ENCODE measurements at places on chromosomes 1 and 21. TPM values are rescaled to one million over a fixed set of nuclear protein-coding genes. Genes with fewer than 3 reads are reported as not detected.

The NSL1 gene
- total RNA-seq, result 41.7 TPM

The HP1BP3 gene
- total RNA-seq, result 322 TPM

The CD164L2 gene
- total RNA-seq, result not detected

The PALMD gene
- total RNA-seq, result 63.3 TPM

The CYP4A11 gene
- not detected for total RNA-seq

The ASCL5 gene
- total RNA-seq, result not detected

The WLS gene
- 50.8 TPM for total RNA-seq

The GPR52 gene
- total RNA-seq, result 0.33 TPM

The AMY1B gene
- total RNA-seq, result not detected

The DENND2D gene
- total RNA-seq, result 2.6 TPM

GRCh38 chr1:6448749-6449631, 17.0 kb downstream of the TNFRSF25 start:
- peak; percentile 36 for DNase-seq

DNA sequence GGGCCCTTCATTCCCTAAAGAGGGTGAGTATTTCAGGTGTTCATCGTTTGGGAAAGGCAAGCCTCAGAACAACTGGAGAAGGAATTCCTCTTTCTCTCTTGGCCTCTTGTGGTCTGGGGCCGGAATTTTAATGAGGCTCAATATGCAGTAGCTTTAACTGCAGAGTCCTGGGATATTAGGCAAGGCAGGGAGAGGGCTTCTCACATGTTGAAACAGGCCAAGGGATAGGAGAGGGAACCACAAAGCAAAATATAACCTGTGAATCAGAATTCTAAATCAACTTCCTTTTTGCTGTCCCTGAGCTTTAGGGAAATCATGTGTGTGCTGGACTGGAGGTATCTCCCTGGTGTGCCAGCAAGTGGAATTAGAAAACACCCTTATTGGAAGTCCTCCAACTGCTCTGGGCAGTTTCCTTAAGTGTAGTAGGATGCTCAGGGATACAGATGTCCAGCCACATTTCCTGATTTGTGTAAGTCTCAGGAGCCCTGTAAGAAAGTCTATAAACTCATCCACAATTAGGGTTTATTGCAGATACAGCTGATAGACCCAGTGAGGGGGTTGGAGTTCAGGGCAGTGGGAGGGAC, 215.8 kb upstream of the ZRANB2 start:
- no peak for DNase-seq

- peak; percentile 25 for DNase-seq
These were observed 130.5 kb downstream of the RASAL2 start for GRCh38 chr1:178224358-178224757.

- no peak for DNase-seq
These were observed 169.7 kb downstream of the PBX1 start for GRCh38 chr1:164728719-164729118.

- DNase-seq, result peak; percentile 58
These were observed 76.3 kb downstream of the NPHP4 start for GRCh38 chr1:5915587-5916571.

GRCh38 chr1:39822146-39822545, 33.5 kb upstream of the BMP8B start:
- DNase-seq, result no peak

GRCh38 chr1:179295164-179295755, 1.7 kb downstream of the SOAT1 start:
- DNase-seq, result no peak

- no peak for DNase-seq
These were observed 89.1 kb downstream of the ZSCAN20 start for GRCh38 chr1:33561576-33561975.

- DNase-seq, result no peak
These were observed 34.1 kb downstream of the CMPK1 start for GRCh38 chr1:47367651-47368050.

- DNase-seq, result no peak
These were observed 200.0 kb downstream of the MATN1 start for GRCh38 chr1:30523055-30524020.

- no peak for DNase-seq
These were observed 5.7 kb downstream of the LGR6 start for GRCh38 chr1:202199040-202199889.

DNA sequence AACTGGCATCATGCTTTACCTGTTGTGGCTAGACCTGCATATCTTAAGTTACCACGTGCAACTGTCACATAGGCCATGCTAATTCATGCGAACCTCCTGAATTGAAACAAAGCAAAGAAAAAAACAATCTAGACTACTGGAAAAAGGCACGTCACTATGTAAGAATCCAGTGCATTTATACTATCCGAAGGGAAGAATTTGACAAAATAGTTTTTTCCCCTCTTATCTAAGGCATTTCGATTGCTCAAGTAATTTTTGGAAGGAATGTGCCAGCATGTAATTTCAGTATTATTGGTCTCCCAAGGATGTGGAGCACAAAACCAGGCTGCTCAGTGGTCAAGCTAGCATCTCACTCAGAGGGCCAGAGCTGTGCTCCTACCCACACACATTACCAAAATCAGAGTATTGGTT, 31.5 kb upstream of the C1orf198 start:
- DNase-seq, result no peak

GRCh38 chr1:205449750-205450443, 5.9 kb downstream of the BLACAT1 start:
- no peak for DNase-seq

- DNase-seq, result no peak
These were observed 101.6 kb upstream of the RUNX1 start for GRCh38 chr21:35150562-35151226.

DNA sequence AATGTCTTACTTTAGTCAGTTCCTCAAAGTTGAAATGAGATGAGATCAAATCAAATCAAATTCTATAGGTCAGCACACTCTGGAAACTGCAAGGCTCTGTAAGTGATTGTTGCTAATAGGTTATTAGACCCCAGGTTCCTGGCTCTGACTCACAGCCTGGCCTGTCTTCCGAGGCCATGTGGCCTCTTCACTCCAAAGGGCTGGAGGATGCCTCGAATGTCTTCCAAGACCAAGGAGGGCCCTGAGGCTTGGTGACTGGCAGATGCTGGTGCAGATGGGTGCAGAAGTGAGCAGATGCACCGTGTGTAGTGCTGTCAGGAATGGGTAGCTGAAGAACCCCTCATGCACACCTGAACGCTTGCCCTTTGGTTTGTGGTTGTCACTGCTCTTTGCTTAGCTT, 113.4 kb downstream of the MAB21L3 start:
- DNase-seq, result no peak

DNA sequence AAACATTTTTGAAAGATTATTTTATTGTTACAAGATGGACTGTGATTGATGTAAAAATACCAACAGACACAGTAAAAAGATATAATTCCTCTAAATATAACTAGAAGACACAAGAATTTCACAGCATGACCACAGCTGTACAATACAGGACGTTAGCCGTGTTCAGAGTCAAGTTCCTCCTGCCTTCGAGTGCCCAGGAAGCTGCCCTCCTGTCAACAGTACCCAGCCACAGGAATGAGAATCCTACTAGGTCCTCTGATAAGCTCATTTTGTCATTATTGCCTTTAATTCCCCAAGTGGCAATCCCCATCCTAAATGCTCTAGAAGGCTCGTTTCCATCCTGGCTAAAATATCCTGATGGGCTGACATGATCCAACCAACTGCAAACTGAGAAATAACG, 16.4 kb upstream of the CAPN2 start:
- no peak for DNase-seq

GRCh38 chr1:241841691-241842090, 6.3 kb upstream of the EXO1 start:
- no peak for DNase-seq

GRCh38 chr1:153531638-153532037, 4.2 kb downstream of the S100A6 start:
- DNase-seq, result no peak

DNA sequence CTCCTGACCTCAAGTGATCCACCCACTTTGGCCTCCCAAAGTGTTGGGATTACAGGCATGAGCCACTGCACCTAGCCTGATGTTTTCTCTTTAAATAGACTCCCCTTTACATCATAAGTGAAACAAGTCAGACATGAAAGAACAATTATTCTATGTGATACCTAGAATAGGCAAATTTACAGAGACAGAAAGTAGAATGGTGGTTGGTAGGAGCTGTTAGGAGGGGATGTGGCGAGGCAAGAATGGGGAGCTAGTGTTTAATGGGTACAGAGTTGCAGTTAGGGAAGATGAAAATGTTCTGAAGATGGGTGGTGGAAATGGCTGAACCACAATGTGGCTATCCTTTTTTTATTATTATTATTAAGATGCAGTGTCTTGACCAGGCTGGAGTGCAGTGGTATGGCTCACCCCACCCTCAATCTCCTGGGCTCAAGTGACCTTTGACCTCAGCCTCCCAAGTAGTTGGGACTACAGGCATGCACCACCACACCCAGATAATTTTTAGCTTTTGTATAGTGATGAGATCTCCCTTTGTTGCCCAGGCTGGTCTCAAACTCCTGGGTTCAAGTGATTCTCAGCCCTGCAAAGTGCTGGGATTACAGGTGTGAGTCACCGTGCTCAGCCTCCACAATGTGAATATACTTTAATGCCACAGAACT, 28.4 kb downstream of the ELF3 start:
- no peak for DNase-seq

- peak; percentile 67 for DNase-seq
These were observed 2.9 kb upstream of the HTR6 start for GRCh38 chr1:19661721-19662228.

DNA sequence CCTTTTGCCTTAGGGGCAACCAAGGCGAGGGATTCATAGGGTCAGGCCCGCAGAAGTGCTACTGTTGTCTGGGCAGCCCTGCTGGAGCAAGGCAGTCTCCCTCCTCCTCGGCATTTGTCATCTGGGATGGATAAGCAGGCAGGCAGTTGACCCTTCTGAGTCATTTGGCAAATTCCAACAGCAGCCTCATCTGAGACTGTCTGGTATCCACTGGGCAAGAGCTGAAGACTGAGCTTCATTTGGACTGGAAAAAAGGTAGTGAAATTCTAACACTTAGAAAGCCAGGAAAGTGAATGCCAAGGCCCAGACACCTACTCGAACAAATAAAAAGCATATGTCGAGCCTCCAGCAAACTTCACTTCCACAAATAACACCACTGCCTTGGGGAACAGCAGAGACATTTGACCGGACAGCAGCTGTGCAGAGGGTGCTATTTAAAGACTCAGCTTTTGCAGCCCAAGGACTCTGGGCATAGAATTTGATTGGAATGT, 4.0 kb upstream of the ZBTB40 start:
- DNase-seq, result peak; percentile 12

- DNase-seq, result no peak
These were observed 467.9 kb downstream of the SIPA1L2 start for GRCh38 chr1:232162001-232162400.

DNA sequence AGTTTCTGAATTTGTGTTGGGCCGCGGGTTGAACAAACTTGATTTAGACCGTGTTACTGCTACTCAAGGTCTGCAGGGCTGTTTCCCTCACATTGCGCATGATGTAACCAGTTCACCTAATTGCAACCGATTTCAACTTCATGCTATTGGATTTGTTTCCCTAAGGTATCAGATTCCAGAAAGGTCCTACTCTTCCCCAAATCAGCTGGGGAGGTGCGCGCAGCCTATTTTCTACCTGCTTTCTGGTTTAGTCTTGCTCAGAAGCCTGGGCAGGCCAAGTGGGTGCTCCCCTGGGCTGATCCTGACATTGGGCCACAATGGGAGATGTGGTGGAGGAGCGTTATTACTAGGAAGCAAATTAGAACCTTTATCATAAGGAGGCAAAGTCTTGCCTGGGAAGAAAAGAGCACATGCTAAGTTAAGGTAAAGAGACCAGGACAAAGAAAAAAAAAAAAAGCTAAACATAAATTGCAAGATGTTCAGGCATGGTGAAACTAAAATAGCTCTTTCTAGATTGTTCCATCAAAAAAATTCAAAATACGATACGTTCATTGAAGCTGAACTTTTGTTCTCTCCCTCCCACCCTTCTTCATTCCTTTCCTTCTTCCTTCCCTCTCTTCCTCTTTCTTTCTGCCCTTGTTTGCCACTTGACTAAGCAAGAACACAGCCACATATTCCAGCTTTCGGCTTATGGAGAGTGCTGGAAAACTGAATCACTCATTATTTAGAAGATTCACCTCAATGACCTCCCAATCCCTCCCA, 28.8 kb upstream of the TARBP1 start:
- no peak for DNase-seq

DNA sequence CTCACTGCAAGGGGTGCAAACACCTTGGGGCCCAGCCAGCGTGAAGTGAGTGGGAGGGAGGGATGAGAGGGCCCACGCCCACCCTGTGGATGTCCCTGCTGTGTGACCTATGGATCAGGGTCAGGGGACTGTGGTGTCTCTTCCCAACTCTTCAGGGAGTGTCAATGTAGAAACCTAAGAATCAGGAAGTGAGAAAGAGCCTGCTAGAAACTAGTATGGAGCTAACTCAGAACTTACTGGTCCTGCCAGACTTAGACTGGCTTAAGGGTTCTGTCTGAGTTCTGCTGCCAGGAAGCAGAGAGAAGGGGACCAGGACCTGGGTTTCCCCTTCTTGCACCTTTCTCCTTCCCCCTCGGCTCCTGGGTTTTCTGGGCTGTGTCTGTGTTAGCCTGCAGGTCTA, 1.8 kb upstream of the IL10 start:
- no peak for DNase-seq

- DNase-seq, result no peak
These were observed 7.6 kb upstream of the C1orf21 start for GRCh38 chr1:184379111-184379752.

- no peak for DNase-seq
These were observed 40.7 kb downstream of the RIPK4 start for GRCh38 chr21:41726058-41726558.

DNA sequence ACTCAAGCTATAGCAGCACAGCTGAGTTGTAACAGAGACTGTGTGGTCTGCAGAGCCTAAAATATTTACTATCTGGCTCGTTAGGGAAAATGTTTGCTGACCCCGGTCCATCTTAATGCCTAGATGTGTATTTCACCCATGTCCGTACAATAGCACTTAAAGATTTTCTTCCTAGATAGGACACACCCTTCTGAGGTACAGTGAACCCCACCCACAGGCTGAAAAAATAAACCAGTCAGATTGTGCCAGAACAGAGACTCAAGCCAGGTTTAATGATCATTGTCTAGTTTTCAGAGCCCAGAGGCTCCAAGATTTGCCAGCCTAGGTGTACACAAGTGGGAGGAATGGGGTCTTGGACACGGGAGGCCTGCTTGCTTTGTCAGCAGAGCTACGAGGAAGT, 5.6 kb downstream of the AMIGO1 start:
- DNase-seq, result no peak

- peak; percentile 96 for DNase-seq
These were observed 3.3 kb downstream of the CNST start for GRCh38 chr1:246569248-246570238.

GRCh38 chr1:20031161-20031560, 38.8 kb upstream of the PLA2G5 start:
- no peak for DNase-seq

- no peak for DNase-seq
These were observed 151.5 kb upstream of the RNPC3 start for GRCh38 chr1:103373991-103374390.

GRCh38 chr1:168408539-168408865, 127.8 kb downstream of the TBX19 start:
- DNase-seq, result no peak

- DNase-seq, result peak; percentile 57
These were observed 119.0 kb upstream of the USP24 start for GRCh38 chr1:55334160-55334559.

GRCh38 chr21:42413500-42413899, 9.8 kb downstream of the UBASH3A start:
- no peak for DNase-seq

Data from dermis blood vessel endothelial cell (primary cell).